ENCODE measurements at places on chromosomes 5 and 9.

DNA sequence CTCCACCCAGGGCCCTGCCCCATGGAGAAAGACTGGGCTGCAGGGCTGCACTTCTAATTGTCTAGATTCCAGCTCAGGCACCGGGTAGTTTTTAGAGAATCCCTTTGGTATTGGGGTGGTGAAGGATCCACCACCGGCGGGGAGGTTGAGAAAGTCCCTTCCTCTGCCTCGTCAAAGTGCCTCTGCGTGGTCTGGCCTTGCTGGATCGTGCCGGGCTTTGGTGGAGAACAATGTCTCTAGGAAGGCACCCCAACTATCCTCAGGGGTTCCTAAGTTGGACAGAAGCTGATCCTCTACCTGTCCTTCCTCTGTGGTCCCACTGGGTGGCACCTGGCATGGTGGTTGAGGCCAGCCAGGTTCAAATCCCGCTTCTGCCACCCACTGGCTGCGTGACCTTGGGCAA lies 7.3 kb upstream of the AMBP start:
- no peak for DNase-seq

DNA sequence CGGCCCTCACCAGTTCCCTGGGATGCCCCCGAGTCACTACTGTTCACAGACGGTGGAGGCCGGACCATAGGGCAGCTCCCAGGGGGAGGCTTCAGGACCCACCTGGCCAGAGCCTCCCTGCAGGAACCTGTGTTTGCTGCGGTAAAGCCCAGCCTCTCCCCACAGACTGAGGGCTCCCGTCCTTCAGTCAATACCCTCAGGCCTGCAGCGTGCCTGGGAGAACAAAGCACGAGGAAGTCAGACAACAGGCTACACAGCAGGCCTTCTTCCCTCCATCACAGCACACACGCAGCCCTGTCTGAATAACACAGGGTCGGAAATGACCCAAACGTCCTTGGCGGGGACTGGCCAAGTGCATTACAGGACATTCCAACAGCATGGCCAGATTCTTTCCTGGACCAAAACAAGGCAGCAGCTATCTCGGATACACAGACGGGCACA lies 34.4 kb downstream of the COL23A1 start:
- no peak for DNase-seq

- no peak for DNase-seq
Observed at GRCh38 chr5:173045474-173045873, 10.7 kb upstream of the CREBRF start.

DNA sequence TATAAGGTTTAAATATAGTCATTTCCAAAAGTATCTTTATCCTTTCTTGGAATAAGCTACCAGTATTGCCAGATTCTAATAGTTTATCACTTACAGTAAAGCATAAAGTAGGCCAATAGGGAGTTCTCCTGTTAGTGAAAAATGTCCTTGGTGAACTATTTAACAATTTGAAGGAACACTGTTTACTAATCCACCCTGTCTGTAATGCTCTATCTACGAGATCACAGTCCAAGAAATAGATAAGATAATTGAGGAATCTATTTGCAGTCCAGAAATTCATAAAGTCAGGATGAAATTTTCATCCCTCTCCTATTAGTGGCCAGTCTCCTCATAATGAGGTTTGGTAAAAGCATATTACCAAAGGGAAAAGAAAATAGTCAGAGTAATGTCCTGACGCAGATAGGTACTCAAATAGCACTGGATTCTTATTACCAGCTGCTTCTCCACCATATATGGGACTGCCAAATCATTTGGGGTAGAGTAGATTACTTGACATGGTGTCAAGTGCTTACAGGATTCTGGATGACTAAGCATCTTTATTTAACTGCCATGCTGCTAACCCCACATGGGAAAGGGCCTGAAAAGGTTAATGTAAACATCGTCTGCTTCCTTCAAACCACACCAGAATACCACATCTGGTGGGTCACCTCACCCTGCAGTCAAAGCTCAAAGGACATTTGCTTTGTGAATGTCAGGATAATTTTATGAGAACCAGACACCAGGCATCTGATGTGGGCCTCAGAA lies 808.1 kb downstream of the EFNA5 start:
- no peak for DNase-seq

GRCh38 chr9:5899292-5899691 lies 8.6 kb downstream of the MLANA start:
- no peak for DNase-seq

GRCh38 chr9:1495282-1496030 lies 445.3 kb downstream of the DMRT2 start:
- DNase-seq = no peak

DNA sequence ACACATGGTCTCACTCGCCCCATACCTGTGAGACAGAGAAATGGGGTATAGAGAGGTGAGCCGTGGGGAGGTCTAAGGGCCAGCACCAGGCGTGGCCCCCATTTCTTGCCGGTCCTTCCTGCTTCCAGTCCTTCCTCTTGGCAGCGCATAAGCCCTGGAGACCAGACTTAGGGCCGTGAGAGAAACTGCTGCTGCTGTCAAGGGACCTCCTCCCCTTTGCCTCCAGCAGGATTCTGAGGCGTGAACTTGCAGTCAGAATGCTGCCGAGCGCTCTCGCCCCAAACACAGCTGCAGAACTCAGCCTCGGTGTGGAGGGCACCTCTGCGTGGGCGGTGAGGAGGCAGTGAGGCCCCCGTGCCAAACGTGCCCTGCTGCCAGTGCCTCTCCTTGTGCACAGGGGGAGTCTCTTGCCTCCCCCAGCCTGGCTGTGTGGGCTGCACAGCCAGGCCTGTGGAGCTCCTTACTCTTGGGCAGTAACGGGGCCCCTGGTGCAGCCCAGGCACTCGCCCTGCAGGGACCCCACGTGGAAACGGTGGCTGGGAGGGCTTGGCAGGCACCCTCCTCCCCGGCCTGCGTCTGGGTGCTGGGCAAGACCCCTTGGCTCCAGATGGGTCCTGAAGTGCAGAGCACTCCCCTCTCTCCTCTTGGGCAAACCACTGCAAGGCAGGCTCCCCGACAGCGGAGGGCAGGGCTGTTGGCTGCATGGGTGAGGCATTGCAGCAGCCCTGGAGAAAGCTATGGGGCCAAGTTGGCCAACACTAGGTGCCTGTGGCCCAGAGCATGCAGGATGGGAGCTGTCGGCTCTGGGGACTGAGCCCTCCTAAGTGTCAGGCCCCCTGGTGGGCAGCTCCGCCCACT lies 85.4 kb downstream of the RXRA start:
- no peak for DNase-seq
